CD8-positive, alpha-beta memory T cell (primary cell): ENCODE measurements at places on chromosomes 5 and 9.

DNA sequence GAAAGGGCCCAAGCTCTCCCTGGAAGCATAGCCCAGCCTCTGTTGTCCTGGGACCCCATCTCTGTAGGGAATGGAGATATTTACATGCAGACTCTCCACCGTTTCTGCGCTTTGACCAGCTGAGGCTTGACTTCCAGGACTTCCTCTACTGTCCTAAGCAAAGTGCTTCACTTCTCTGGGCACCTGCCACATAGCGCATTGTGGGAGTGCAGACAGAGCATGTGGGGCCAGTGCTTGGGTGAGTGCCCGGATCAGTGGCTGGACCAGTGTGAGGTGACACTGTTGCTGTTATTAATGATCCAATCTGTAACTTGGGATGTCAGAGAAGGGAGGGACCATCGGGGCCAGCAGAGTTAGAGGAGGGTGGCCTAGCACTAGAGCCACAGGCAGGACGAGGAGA, 10.5 kb downstream of the CXCL14 start:
- DNase-seq: no peak

DNA sequence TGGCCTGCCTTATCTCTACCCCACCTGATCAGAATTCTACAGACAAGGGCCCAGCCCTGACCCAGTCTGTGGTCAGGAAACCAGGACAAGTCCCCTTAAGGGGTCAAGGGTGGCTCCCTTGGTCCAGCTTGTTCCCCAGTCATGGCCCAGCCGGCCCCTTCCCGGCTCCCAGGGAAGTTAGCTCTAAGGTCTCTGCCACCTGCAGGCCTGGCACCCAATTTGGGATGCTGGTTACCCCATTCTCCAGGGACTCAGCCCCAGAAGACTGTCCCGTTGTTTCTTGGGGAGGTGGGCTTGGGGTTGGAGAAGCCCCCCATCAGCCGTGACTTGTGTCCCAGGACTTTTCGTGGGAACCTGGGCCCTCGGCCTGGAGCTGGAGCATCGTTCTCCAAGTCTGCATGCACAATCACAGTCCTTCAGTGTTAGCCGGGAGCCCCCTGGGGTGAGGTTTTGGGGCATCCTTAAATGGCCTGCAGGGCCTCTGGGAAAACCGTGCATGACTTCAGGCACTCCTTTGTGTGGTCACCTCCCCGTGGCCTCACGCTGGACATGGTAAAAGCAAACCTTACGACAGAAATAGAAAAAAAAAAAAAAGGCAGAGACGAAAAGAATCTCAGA, 150.8 kb upstream of the PHYKPL start:
- no peak for DNase-seq

- DNase-seq: no peak
These were observed 135.1 kb downstream of the PAPPA start for GRCh38 chr9:116288658-116289057.

- no peak for DNase-seq
These were observed 156.5 kb downstream of the TRIO start for GRCh38 chr5:14299666-14300065.

DNA sequence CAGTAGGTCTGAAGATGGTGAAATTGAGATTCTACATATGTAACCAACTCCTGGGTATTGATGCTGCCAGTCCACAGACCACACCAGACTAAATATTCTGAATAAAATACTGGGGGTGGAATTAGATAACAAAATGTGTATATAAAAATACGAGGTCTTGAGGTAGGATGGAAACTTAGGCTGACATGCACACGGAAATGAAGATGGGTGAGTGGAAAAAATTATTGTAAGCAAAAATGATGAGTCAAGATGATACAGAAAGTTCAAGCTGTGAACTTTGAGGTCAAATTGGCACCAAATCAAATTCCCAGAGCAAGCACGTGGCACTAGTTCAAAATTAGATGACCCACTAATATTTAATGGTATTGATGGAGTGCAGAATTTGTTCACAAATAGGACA, 713.4 kb upstream of the ACO1 start:
- no peak for DNase-seq

- no peak for DNase-seq
These were observed 95.0 kb upstream of the SLC25A48 start for GRCh38 chr5:135739383-135739981.

DNA sequence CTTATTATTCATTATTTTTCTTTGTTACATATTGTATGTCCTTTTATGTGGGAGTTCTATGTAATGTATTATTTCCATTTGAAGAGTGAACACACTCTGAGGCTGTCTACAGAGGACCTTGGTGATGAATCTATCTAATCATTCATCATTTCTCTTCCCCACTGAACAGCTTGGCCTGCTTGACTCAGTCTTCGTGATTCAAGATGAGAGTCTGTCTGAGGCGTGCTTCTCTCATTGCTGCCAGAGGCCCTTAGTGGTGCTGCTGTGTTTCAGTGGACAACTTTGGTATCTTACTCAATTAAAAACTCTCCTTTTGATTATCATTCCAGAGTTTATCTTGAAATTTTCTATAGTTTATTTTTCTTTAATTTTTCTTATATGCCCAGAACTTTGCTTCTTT, 318.1 kb upstream of the DAB2 start:
- no peak for DNase-seq

DNA sequence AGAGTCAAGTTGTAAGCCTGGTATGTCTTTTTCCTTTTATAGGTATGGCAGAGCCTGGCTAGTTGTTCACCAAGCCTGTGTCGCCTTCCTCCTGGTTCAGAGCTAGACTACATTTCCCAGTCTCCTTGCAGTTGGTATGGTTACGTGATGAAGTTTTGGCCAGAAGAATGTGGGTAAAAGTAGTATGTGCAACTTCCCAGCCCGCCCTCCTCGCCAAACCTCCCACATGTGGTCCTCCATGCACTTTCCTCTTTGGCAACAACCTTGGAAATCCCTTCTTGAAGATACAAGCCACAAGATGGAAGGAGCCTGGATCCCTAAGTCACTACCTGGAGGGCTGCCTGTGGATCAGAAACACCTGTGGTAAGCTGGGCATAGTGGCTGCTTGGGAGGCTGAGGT, 36.0 kb upstream of the MSH3 start:
- no peak for DNase-seq

- DNase-seq: no peak
These were observed 48.5 kb upstream of the HAND1 start for GRCh38 chr5:154526231-154527226.

GRCh38 chr5:73940026-73940425, 314.0 kb downstream of the ARHGEF28 start:
- no peak for DNase-seq

GRCh38 chr5:172644711-172645110, 3.6 kb downstream of the NEURL1B start:
- no peak for DNase-seq

DNA sequence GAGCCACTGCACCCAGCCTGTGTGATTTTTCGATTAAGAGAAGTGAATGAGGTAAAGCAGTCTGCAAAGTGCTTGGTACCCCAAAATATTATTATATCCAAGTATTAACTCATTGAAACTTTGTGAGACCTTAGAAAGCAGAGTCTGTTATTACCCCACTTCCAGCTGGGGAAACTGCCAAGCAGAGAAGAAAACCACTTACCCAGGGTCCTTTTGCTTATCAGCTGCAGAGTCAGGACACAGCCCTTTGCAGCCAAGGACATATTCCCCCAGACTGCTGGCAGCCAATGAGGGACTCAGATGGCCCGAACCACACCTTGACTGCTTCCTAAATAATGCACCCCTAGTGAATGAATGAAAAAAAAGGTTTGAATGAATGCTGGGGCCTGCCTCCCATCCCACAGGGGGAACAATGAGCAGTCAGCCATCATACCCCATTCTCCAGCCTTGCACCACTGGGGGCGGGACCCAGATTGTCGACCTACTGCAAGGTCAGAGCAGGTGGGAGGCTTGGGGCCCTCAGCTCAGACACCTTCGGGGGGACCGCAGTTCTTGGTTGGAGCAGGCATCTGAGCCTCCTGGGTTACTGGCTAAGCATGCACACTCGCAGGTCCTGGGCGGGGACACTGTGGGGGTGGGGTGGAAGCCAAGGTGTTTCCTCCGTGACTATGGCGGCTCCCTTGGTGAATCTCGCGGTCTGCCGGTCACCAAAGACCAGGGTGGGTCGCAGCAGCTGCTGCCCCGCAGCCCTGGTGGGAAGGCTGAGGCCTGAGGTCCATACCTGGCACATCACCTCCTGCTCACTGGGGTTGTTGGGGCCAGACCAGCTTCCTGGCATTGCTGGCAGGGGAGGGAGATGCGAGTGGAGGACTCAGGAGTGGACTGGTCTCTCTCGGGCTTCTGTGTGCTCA, 29.7 kb downstream of the PRRT1B start:
- no peak for DNase-seq
